ENCODE measurements at places on chromosomes 6 and 20.
A peak's percentile ranks its signal among the peaks of the same experiment; 100 is the strongest.

DNA sequence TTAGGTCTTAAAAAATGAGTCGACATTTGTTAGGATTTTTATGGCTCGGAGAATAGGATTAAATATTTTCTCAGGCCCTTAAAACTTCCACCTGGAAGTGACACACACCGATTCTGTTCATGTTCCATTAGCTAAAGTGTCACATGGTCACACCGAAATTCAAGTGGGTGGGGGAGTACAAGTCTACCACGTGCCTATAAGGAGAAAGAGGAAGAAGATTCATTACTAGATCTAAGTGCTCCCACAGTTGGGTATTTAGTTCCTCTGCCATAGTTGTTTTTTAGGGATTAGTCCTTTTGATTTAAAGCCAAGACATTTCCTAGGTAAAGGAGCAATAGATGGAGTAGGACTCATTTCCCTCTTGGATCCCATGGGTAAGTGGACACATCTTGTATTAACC, 4.9 kb upstream of the TOX2 start:
- DNase-seq = no peak

DNA sequence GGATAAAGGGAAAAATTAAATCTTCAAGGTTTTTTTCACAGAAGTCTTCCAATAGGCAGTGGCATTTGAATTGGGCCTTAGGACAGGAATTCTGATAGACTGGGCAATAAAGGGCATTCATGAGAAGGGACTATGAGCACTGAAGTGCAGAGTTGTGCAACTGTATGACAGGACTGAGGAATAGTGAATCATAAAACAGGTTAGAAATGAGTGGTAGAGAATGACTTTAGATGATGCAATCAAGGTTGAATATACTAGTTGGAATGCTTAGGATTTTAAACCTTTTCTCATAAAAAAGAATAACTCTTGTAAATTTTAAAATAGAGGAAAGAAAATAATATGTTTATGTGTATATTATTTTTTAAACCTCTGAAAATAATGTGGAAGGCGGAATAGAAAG, 944.7 kb downstream of the PHF3 start:
- DNase-seq = no peak

DNA sequence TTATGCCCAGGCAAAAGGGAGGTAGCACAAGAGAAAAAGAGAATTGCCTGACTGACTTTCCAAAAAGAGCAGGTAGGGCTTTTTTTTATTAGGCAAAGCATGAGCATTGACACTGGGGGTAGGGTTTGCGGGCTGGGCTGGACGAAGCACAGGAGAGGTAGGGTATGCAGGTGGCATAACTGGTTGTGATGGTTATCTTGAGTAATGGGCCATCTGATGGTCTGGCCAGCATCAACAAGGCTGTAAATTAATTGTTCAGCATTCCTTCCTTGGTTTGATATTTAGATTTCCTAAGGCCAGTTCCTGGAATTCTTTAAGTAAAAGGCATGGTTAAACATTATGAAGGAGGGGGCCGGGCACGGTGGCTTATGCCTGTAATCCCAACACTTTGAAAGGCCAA, 13.9 kb upstream of the BFSP1 start:
- no peak for DNase-seq

GRCh38 chr6:7725412-7725811, 487 bp upstream of the BMP6 start:
- no peak for DNase-seq

- no peak for DNase-seq
These were observed 108.4 kb upstream of the GGTLC1 start for GRCh38 chr20:24096864-24097450.

GRCh38 chr20:3323398-3323797, 84.1 kb downstream of the DNAAF9 start:
- no peak for DNase-seq

GRCh38 chr6:112029045-112029822, 24.7 kb upstream of the CCN6 start:
- peak; percentile 84 for DNase-seq

DNA sequence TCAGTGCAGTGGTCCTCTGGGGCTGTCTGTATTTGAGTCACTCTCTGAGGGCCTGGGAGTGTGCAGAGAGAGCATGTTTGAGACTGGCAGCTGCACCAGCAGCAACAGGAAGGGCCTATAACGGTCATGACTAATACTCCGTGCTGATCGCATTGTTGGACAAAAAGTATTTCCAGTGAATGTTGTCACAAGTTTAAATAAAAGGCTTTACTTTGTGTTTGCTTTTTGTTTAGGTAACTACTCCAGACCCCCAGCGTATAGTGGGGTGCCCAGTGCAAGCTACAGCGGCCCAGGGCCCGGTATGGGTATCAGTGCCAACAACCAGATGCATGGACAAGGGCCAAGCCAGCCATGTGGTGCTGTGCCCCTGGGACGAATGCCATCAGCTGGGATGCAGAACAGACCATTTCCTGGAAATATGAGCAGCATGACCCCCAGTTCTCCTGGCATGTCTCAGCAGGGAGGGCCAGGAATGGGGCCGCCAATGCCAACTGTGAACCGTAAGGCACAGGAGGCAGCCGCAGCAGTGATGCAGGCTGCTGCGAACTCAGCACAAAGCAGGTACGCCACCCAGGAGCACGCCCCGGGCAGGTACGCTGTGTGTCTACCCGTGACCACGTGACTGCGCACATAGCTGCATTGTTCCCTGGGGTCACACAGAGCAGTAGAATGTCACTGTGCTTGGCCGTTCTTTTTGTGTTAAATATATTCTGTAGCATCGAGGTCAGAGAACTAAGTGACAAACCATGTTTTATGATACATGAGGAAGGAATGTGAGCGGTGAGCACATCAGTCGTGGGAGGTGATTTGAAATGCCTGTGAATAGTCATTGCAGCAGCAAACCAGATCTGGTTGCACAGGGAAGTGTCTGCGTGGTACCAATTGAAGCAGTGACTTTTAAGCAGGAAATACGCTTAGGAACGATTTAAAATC, 174.7 kb downstream of the TMEM242 start:
- no peak for DNase-seq

DNA sequence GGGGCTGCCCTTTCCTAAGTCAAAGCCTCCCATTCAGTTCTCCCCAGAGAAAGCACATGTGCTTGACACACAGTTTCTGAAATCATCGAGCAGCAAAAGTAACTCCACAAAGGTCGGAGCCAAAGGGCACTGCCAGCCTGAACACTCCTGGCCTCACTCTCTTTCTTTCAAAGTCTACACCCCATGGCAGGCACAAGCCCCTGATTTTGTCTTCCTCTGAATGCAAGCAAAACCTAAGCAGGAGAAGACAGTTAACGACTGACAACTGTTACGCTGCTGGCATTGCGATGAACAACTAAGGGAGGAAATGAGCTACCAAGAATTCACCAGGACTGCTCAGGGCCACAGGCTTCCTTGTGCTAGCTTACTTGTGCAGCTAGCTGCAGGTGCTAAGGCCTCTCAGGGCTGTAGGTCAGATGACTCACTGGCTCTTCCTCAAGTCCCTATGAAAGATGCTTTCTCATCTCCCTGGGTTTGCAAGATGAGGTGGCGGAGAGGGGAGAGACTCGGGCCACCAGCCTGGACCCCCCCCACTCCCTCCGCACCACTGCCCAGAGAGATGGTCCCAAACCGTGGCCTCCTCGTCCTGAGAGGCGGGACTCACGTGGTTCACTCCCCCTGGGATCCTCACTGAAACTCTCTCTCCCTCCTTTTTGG, 208.2 kb downstream of the DLL1 start:
- peak; percentile 43 for DNase-seq

GRCh38 chr6:139515511-139515910, 141.1 kb upstream of the CITED2 start:
- no peak for DNase-seq

- no peak for DNase-seq
These were observed 102.4 kb downstream of the ARID1B start for GRCh38 chr6:156879591-156879990.

- no peak for DNase-seq
These were observed 2.3 kb upstream of the OCSTAMP start for GRCh38 chr20:46552460-46553420.

GRCh38 chr6:7169296-7169721, 61.5 kb downstream of the RREB1 start:
- no peak for DNase-seq

DNA sequence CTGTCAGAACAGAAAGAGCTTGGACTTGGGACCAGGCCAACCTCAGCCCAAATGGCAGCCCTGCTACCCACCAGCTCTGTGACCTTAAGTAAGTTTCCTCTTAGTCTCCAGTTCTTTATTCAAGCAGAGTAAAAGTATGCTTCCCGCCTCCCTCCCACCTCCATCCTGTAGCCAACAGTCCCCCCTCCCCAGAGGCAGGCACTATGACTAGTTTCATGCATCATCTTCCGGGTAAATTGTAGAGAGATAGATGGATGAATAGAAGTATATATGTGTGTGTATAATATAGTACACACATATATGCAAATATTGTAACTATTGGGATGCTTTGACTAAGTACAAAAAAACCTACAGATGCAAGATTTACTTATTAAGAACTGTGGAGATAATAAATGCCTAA, 39.5 kb upstream of the B4GALT5 start:
- DNase-seq = no peak

- DNase-seq = no peak
These were observed 71.9 kb upstream of the TOP1 start for GRCh38 chr20:40956542-40957264.

GRCh38 chr6:47655719-47656595, 42.4 kb upstream of the ADGRF4 start:
- no peak for DNase-seq

DNA sequence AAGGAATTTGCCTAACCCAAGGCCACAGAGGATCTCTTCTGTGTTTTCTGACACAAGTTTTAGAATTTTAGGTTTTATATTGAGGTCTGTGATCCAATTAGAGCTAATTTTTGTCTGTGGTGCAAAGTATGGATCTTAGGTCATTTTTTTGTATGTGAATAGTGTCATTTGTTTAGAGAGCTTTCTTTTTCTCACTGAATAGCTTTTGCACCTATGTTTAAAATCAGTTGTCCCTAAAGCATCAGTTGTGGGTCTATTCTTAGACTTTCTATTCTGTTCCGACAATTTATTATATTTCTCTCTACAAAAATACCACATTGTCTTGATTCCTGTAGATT, 341 bp upstream of the MCM9 start:
- DNase-seq = no peak

GRCh38 chr20:20759132-20759531, 46.7 kb upstream of the RALGAPA2 start:
- no peak for DNase-seq

DNA sequence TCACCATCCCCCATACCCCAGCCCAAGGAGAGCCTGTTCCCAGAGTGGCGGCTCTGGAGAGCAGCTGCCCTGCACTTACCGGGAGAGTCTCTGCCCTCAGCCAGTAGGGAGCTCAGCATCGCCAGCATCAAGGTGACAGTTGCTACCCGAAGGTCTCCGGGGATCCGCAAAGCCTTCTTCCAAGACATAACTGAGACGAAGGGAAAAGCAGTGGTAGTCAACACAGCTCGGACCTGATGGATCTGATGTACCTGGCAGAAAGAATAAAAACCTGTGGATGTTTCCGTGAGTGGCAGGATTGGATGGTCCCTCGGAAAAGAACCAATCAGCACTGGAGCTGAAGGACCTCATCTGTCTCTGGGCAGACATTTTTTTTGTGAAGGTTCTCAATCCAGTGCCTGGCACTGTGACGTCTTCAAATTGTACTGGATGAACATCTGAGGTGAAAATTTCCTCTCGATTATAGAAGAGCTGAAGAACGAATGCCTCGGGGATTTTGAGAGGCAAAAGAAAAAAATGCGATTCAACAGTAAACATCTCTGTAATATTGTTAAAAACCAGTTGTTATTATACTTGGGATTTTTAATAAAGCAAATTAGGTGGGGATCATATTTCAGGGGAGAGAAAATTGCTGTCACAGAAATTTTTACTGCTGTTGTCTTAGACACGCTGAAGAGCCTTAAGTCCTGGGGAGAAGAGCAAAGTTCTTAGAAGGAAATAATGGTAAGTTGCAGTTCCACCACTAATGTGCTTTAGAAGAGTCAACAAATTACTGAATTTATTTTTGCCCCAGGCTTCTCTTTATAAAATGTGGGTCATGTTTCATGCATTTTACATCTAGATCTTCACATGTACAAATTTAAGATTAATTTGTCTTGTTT, at the start of gene HLA-DQB1:
Gene HLA-DQB1, minus strand, starts transcription at position 238 of the 881 bp plus-strand sequence. Its CDS starts 50 bp downstream, at position 188.
- DNase-seq = peak; percentile 77

DNA sequence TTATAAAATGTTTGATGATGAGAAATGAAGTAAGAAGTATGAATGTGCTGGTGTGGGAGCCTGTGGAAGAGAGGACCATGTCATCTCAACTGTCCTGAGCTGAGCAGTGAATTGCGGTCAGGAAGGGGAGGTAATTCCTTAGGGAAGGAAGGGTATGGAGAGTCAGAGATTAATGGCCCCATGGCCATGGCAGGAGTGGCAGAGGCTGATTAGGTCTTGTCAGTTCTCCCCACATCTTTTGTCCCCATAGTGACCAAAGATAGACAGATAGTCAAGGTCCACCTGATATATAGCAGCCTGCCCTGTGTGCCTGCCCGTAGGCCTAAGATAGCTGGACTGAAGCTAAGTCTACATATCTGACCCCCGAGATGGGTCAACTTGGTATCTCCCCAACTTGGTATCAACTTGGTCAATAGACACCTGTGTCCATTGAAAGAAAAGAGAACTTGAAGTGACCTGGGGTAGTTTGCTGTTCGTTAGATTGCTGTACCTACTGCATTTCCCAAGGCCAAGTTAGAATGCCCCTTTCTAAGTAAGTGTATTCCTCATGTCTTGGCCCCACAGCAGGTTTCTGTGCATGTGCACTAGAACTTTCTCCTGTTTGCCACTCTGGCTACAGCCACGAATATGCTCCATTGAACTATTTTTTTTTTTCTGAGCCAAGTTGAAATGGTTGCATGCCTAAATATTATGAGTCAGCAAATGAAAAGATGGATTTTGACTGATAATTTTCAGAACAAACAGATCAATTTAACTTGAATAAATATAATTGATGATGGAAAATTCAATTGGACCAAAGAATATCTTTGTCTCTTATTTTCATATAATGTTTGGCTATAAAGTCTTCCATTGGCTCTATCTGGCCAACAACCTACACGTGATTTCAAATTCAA, 143.4 kb downstream of the ISM1 start:
- no peak for DNase-seq

GRCh38 chr20:12327205-12327604, 409.5 kb downstream of the BTBD3 start:
- no peak for DNase-seq

DNA sequence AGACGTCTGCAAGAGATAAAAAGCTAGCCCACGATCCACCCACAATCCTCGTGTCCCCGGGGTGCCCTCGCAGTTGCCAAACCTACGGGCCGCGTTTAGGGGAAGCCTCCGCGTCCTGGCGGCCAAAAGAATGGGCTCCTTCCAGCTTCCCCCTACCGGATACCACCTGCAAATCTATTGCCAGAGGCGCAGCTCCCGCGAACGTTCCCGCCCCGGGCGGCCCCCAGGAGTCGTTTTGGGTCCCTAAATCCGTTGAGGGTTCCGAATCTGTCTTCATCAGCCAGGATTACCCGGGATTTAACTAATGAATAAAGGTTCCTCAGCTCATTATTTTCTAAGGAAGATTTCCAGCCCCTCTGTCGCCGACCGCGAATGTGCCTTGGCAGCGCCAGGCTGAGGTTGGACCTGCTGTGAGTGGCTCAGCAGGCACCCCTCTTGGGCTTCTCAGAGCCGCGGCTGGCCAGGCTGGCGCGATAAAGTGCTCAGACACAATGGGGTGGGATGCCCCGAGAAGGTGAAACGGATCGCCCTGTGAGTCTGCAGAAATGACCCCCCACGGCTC, 2.8 kb upstream of the VSX1 start:
- no peak for DNase-seq

All from CD4-positive, CD25-positive, alpha-beta regulatory T cell (primary cell).